ENCODE measurements at places on chromosomes 11 and 22. TPM values are rescaled to one million over a fixed set of nuclear protein-coding genes. Genes with fewer than 3 reads are reported as not detected.

Gene ARVCF
- 17.7 TPM for total RNA-seq

Gene APOL4
- 0.45 TPM for total RNA-seq

Gene SF3A1
- total RNA-seq: 31.8 TPM

Gene RFPL1
- total RNA-seq: not detected

Gene PRR5L
- total RNA-seq: not detected

Gene PLEKHB1
- 71.7 TPM for total RNA-seq

Gene UBE2L3
- total RNA-seq: 58.1 TPM

DNA sequence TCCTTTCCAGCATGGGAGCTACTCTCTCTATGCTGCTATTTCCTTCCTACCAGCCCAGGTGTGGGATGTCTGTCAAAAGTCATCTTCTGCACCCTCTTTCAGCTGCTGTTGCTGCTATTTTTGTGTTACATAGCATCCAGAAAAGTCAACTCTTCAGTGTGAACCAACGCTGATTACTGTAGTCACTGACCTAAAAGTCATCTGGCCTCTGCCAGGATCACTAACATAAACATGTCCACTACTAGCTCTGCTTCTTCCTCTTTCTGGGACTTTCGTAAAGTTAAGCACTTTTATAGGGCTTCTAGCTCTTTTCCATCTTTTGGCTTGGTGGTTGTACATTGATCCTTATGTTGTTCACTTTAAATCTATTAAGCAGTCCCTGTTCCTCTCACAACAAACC, 90.2 kb upstream of the CARD18 start:
- no peak overlapping the region for H3K27ac ChIP-seq
- no peaks in the 10 kb centered on the region for H3K27me3 ChIP-seq
- H3K4me1 ChIP-seq: peaks cover 17% of the 10 kb centered on the region
- H3K36me3 ChIP-seq: no peaks in the 10 kb centered on the region

DNA sequence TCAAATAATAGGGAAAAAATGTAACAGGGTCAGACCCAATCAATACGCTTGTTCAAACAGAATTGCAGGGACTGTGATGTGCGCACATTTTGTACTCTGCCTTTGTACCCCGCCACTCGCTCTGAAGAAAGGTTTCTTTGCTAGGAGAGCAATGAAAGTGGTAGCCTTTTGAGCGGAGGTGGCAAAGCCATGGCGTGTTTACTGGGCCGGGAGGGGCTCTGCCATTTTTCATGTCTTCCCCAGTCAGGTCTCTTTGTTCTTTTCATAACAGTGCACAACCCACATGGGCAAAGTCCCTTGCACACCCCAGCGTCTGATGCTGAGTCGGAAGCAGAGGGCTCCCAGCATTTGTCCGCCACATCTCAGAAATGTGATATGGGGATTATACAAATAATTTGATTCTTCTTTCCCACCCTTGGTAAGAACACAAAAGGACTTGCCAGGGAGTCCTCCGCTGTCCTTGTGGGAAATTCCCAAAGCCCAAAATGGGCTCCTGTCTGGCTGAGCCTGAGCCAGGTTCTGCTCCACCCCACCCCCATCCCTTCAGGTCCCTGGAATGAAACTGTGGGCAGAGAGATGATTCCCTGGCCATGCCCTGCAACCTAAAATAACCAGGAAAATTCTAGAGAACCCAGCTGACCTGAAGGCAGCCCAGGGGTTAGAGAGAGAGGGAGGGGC, 36.6 kb downstream of the C11orf58 start:
- peak; percentile 65 for DNase-seq
- no peak overlapping the region for H3K4me3 ChIP-seq
- peak overlapping the region; percentile 76 for H3K27ac ChIP-seq
- peaks cover 6% of the 10 kb centered on the region for H3K36me3 ChIP-seq

GRCh38 chr11:11856638-11857037, 14.9 kb downstream of the USP47 start:
- H3K27ac ChIP-seq: no peak overlapping the region
- no peak overlapping the region for H3K4me3 ChIP-seq
- no peak for DNase-seq
- H3K4me1 ChIP-seq: peaks cover 9% of the 10 kb centered on the region

GRCh38 chr11:64209563-64209843, 3.0 kb downstream of the FERMT3 start:
- H3K4me1 ChIP-seq: peaks cover 17% of the 10 kb centered on the region
- peaks cover 4% of the 10 kb centered on the region for H3K36me3 ChIP-seq
- no peak overlapping the region for H3K4me3 ChIP-seq
- no peak for DNase-seq
- H3K27me3 ChIP-seq: peaks cover 1% of the 10 kb centered on the region

- DNase-seq: no peak
- no peaks in the 10 kb centered on the region for H3K27me3 ChIP-seq
- no peaks in the 10 kb centered on the region for H3K4me1 ChIP-seq
- no peak overlapping the region for H3K4me3 ChIP-seq
- no peaks in the 10 kb centered on the region for H3K36me3 ChIP-seq
Measured at GRCh38 chr11:11243590-11244469, 109.2 kb downstream of the CSNK2A3 start.

DNA sequence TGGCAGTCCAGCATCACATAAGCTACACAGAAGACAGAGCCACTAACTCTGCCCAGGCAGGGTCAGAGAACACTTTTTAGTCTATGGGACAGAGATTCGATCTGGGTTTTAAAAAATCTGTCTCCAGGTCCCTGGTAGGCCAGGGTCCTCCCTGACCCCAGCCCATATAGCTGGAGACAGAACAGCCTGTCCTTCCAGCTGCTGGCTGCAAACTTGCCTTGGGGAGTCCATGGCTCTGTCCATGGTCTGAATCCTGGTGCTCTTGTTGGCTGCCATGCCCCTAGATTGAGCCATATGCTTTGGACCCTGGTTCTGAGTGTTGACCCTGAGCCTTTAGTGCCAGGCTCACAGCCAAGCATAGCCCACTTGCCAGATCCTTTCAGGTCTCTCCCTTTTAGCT, 13.3 kb upstream of the LIPT2 start:
- DNase-seq: no peak
- H3K27ac ChIP-seq: no peak overlapping the region
- peaks cover 29% of the 10 kb centered on the region for H3K4me1 ChIP-seq

GRCh38 chr22:50317674-50318073, 9.1 kb downstream of the DENND6B start:
- no peak for DNase-seq
- H3K36me3 ChIP-seq: no peaks in the 10 kb centered on the region
- H3K27ac ChIP-seq: no peak overlapping the region
- no peak overlapping the region for H3K4me3 ChIP-seq

GRCh38 chr11:134489728-134490127, 77.7 kb upstream of the B3GAT1 start:
- H3K36me3 ChIP-seq: no peaks in the 10 kb centered on the region
- no peak for DNase-seq
- no peak overlapping the region for H3K27ac ChIP-seq
- H3K4me3 ChIP-seq: no peak overlapping the region
- no peaks in the 10 kb centered on the region for H3K27me3 ChIP-seq

GRCh38 chr22:39927544-39927943, 26.7 kb downstream of the GRAP2 start:
- no peaks in the 10 kb centered on the region for H3K27me3 ChIP-seq
- H3K4me1 ChIP-seq: peaks cover 11% of the 10 kb centered on the region
- H3K4me3 ChIP-seq: no peak overlapping the region
- no peak overlapping the region for H3K27ac ChIP-seq
- H3K36me3 ChIP-seq: no peaks in the 10 kb centered on the region

DNA sequence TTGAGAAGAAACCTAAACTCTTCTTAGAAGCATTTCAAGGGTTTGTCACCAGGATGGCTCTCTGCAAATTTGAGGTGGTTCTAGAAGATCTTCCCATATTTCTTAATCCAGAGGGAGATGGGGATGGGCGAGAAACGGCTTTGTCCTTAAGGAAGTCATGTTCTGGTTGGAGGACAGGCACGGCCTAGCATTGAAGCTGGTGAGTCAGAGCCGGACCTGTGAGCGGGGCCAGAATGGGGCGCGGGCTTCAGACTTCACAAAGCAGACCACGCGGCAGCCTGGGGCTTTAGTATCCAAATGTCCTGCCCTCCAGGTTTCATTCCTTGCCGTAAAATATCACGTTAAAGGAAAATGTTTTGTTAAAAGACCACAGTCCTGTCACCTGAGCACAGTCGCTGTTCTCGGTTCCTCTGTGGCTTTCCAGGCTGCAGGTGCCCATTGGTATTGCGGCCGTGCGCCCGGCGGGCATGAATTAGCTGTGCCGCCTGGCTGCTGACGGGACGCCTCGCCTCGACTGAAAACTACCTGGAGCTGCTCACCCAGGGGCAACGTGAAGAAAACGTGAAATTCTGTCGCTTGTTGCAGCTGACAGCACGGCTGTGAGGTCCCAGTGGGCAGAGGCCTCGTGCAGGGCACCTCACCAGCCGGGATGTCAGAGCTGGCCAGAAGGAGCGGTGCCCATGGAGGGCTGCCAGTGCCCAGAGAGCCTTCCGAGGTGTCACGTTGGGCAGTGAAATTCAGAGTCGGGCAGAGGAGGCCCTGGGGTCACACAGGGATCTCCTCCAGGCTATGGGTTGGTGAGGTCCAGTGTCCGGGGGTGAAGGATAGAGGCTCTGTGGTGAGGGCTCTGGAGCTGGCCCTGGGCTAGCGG, 59.0 kb downstream of the LRP5 start:
- H3K4me1 ChIP-seq: peaks cover 40% of the 10 kb centered on the region
- H3K36me3 ChIP-seq: peaks cover 23% of the 10 kb centered on the region
- no peaks in the 10 kb centered on the region for H3K27me3 ChIP-seq
- H3K4me3 ChIP-seq: no peak overlapping the region
- no peak overlapping the region for H3K27ac ChIP-seq
- no peak for DNase-seq

DNA sequence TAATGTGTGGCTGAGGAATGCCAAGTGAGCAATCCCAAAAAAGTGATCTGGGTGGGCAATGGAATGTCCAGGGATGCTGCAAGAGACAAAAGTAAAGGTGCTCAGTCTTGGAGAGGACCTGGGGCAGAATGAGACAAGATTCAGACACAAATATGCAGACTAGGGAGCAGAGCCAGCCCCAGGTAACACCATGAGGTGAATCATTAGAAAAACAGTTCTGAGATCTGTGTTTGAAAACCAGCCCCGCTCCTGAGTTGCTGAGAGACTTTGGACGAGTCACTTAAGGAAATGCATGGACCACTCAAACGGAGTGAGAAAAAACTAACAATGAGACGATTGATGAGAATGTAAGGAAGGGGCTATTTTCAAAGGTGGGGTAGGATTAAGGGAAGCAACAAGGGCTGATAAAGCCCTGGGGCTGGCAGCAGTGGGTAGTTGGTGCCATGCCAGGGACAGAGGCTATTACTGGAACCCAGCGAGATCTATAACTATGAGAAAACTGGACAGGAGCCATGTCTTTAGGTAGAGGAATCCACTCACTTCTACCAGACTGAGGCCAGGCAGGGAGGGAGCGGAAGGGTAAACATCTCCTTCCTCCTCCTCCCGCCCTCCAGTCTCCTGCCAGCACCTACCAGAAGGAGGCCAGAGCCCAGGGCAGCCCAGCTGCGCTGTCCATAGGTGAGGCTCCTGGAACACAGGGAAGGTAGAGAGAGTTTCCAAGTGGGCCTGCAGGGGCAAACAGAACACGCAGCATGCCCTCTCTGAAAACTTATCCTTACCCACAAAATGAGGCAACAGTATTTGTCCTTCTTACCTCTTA, 130.4 kb upstream of the TEAD1 start:
- no peak overlapping the region for H3K27ac ChIP-seq
- H3K4me3 ChIP-seq: no peak overlapping the region
- H3K27me3 ChIP-seq: 0 out of 3 replicates have a peak, but pooled peaks cover 7% of the 10 kb centered on the region
- H3K36me3 ChIP-seq: no peaks in the 10 kb centered on the region

DNA sequence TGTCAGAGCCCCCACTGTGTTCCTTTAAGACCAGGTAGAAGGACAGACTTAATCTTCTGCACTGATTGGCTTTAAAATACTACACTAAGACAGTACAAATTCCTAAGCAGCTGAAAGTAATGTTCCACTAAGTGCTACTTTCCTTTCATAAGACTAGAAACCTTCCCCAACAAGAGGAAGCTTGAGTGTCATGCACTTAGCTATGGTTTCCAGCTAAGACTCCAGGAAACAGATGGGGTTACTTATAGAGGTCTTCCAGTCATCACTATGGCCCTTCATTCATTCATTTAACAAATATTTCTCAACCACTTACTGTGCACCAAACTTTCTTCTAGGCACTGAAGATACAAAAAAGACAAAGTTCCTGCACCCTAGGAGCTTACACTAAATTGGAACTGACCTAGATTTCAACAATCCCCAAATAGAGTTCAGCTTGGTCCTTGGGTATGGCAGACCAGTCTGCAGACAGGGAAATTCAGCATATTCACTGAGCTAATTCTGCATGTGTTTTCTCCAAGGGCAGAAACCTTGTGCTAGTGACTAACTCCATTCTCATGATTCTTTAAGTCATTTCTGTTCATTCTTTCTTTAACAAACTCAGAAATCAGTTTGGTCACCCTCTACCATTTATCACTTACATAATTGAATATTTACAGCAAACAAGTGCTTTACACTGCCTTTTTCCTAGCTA, 178.4 kb upstream of the MTNR1B start:
- DNase-seq: no peak
- H3K4me1 ChIP-seq: no peaks in the 10 kb centered on the region
- no peak overlapping the region for H3K4me3 ChIP-seq
- no peaks in the 10 kb centered on the region for H3K27me3 ChIP-seq
- H3K36me3 ChIP-seq: no peaks in the 10 kb centered on the region
- H3K27ac ChIP-seq: no peak overlapping the region

GRCh38 chr11:69442012-69442806, 39.3 kb upstream of the LINC01488 start:
- peaks cover 64% of the 10 kb centered on the region for H3K4me1 ChIP-seq
- no peaks in the 10 kb centered on the region for H3K27me3 ChIP-seq
- no peak overlapping the region for H3K4me3 ChIP-seq

- H3K27me3 ChIP-seq: peaks cover 58% of the 10 kb centered on the region
- H3K4me3 ChIP-seq: no peak overlapping the region
- no peaks in the 10 kb centered on the region for H3K36me3 ChIP-seq
- H3K4me1 ChIP-seq: peaks cover 30% of the 10 kb centered on the region
- H3K27ac ChIP-seq: no peak overlapping the region
Measured at GRCh38 chr22:40033586-40034380, 39.0 kb downstream of the FAM83F start.

DNA sequence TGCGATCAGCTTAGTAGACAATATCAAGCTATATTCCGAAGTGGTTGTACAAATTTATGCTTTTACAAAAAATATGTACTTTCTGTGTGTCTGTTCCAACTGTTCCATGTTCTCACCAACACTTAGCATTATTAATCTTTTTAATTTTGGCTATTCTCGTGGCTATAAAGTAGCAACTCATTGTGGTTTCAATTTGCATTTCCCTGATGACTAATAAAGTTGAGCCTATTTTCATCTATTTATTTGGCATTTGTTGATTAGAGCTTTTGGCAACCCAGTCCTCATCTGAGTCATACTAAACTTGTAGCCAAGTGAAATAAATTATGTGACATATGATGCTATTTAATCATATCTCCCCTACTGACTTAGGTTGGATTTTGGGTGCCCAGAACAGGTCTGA, 115.9 kb downstream of the FBXO7 start:
- H3K4me3 ChIP-seq: no peak overlapping the region
- H3K27me3 ChIP-seq: no peaks in the 10 kb centered on the region
- no peak for DNase-seq
- no peaks in the 10 kb centered on the region for H3K36me3 ChIP-seq
- no peak overlapping the region for H3K27ac ChIP-seq
- peaks cover 11% of the 10 kb centered on the region for H3K4me1 ChIP-seq

GRCh38 chr11:2166091-2166851, 5.3 kb upstream of the INS start:
- no peak overlapping the region for H3K27ac ChIP-seq
- H3K27me3 ChIP-seq: peaks cover 39% of the 10 kb centered on the region
- H3K4me1 ChIP-seq: 0 out of 2 replicates have a peak, but pooled peaks cover 10% of the 10 kb centered on the region
- no peaks in the 10 kb centered on the region for H3K36me3 ChIP-seq
- H3K4me3 ChIP-seq: no peak overlapping the region

Data from HepG2 (cell line).